ENCODE measurements at places on chromosomes 2 and 18.

GRCh38 chr2:36889795-36890194 is 76.5 kb downstream of the STRN start:
- no peak for DNase-seq

GRCh38 chr2:3325458-3326181 is 52.0 kb downstream of the EIPR1 start:
- no peak for DNase-seq

DNA sequence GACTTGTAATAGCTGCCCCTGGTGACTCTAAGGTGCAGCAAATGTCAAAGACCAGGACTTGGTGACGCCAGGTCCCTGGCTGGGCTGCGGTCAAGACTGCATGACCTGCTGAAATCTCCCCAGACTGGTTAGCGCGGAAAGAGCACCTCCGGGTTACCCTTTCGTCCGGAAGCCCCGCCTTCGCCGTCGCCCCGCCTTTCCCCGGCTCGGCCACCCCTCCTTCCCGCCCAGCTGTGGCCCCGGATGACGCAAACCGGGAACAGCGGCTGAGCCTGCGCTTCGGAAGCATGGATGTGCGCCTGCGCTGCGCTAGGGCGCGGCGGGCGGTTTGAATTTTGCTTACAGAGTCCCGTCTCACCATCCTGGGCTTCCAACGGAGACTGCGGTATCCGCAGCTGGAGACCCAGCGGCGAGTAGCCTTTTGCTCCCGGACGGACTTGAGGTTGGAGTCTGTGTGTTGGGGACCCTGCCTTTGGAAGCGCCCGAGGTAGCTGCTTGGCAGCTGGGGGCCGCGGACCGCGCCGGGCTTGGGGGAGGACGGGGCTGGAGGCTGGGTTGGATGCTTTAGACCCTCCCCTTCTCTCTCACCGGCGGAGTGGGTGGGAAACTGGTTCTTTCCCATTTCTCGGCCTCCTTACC is at the start of gene SKA1:
Gene SKA1, plus strand, starts transcription at position 294 of the 639 bp plus-strand sequence. CDS start 785 bp downstream, outside the sequence.
- DNase-seq, result peak; percentile 97

DNA sequence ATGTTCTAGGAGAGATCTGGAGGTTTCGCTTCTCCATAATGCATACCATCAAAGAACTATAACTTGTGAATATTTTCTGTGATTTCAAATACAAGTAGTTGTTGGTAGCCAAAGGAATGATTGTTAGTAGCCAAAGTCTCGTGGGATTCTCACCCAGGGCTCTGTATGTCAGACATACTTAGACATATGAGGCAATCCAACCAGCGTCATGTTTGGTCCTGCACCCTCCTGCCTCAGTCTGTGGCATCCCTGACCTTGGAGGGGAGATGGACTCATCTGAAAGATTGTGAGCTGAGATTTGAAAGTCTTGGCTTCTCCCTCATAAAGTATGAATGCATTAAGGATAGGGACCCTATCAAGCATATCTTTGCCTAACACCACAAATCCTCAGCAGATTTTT is 81.2 kb downstream of the CTIF start:
- DNase-seq, result no peak

DNA sequence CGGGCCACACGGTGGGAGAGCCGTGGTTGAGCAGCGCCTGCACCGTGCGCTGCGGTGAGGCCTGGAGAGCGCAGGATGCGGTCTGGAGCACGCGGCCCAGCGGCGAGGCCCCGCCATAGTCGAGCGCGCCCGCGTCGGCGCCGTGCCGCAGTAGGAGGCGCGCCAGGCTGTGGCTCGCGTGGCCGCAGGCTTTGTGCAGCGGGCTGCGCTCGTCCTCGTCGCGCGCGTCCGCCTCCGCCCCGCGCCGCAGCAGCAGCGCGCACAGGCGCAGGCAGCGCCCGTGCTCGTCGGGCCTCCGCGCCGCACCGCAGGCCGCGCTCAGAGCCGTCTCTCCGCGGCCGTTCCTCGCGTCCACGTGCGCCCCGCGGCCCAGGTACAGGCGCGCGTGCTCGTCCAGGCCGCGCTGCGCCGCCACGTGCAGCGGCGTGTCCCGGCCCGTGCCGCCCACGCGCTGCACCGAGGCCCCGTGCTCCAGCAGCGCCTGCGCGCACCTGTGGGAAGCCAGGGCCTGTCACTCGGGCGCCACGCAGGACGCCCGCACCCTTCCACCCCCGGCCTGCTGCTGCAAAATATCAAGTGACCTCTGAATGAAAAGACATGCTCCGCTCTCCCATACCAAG is 46.3 kb upstream of the GBX2 start:
- no peak for DNase-seq

DNA sequence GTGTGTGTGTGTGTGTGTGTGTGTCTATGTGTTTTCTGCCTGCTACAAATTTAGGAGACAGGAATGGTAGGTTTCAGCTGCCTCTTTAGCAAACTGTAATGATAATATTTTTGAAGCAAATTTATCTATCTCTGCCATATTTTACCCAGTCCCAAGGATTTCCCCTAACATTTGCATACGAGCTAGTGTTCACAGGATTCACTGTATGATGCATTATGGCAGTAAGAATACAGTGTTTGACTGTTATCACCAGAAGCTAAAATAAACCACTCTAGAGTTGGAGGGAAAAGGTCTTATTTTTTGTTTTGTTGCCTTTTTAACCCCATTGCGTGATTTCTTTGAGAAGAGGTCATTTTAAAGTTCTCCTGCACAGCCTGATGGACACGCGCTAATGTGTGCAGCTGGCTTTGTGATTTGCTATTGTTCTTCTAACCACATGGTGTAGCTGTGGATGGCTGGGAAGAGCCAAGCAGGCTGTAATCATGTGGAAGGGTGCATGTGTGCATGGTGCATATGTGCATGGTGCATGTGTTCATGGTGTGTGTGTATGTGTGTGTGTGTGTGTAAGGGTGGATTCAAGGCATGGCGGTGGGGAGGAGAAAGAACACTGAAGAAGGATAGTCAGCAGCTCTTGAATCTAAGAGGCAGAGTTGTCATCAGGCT is 62.4 kb downstream of the PLB1 start:
- no peak for DNase-seq

DNA sequence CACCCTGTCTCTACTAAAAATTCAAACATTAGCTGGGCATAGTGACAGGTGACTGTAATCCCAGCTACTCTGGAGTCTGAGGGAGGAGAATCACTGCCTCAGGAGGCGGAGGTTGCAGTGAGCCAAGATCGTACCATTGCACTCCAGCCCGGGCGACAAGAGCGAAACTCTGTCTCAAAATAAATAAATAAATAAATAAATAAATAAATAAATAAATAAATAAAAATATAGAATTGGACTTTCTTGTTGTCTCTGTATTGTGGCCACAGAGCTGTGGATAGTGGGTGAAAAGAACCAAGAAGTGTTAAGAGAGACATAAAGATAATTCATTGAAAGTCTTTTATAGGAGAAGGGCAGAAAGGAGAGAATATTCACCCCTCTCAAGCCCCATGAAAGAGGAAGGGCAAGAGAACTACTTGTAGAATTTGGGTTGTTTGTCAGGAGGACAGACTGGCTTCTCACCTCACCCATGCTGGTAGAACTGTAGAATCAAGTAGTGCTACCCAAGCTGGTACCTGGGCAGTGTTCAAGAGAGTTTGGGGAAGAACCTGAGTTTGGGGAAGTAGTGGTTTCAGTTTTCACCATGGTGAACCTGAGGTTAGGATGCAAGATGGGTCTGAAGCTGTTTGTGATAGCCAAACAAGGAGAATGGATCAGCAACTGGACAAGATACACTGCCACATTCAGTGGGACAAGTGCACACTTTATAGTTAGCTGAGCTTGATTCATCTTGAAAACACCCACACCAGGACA is 256.5 kb downstream of the CD226 start:
- no peak for DNase-seq

DNA sequence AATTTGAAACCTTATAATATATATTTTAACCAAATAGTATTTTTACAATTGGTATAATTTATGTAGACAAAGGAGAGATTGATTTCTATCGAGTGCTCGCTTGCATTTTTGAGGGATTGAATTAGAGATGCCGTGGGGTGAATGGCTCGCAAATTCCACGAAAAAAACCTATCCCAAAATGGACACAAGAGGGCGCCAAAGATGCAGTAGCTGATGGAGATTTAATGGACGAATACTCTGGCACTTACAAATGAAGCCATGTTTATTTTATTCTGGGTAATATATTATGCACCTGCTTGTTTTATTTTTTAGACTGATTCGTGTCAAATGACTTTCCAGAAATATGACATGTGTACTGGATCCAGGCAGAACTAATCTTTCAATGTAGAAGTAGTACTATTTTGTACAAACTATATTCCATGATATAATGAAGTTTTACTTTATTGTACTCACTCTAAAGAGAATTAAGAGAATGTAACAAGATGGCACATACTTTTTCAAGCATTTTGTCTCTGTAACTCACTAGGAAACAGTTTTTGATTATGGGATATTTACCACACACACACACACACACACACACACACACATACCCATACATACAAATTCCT is 505.4 kb downstream of the PLCL1 start:
- no peak for DNase-seq

DNA sequence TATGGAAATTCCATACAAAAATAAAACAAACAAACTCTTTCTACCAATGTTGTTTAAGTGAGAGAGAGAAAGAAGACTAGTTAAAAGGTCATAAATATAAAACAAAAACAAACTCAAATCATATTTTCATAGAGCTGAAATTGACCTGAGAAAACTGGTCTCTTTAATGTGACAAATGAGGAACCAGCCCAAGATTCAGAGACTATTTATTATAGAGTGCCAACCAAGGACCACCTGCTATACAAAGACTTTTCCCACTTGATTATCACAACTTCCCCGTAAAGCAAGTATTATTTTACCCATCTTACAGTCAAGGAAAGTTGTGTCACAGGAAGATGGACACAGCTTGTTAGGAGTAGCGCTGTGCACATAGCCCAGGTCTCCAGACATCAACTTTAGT is 13.3 kb downstream of the ANKRD44 start:
- no peak for DNase-seq

DNA sequence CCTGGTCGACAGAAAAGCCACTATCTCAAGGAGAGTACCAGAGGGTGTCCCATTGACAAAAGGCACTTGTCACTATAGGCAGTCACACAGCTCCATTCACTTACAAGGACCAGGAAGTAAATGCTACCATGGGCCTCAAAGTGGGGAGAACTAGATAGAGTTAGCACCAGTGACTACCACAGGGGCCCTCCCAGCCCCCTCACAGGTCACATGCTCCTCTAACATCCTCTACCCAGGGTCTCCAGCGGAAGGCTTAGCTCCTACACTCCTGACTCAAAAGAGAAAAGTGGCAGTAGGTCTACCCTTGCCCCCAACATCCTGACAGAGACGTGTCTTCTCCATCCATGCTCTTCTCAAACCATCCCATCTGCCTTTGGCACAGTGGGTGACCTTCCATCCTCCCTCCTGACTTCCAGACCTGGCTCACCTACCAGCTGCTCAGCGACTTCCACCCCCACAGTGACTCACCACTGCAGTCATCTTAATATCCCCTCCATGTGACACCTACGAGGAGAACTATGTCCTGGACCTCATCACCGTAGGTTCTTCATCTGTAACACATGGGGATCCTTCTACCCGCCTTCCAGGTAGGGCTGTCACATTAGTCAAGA is 5.6 kb upstream of the DNMT3A start:
- no peak for DNase-seq

DNA sequence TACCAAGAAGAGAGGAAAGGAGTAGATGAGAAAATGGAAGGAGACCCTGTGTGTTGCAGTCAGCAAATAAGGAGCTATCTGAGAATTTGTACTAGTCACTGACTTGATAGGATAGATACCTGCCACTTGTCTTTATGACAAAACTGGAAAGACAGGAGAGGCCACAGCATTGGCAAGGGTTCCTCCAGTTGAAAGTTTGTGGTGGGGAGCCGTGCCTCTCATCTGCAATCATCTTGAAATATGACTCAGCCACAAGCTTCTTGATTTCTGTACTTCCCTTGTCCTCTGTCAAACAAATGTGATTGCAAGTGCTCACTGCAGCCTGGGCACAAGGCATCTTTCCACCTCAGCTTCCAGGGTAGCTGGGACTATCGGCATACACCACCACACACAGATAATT is 99.1 kb downstream of the GREB1L start:
- DNase-seq, result no peak

DNA sequence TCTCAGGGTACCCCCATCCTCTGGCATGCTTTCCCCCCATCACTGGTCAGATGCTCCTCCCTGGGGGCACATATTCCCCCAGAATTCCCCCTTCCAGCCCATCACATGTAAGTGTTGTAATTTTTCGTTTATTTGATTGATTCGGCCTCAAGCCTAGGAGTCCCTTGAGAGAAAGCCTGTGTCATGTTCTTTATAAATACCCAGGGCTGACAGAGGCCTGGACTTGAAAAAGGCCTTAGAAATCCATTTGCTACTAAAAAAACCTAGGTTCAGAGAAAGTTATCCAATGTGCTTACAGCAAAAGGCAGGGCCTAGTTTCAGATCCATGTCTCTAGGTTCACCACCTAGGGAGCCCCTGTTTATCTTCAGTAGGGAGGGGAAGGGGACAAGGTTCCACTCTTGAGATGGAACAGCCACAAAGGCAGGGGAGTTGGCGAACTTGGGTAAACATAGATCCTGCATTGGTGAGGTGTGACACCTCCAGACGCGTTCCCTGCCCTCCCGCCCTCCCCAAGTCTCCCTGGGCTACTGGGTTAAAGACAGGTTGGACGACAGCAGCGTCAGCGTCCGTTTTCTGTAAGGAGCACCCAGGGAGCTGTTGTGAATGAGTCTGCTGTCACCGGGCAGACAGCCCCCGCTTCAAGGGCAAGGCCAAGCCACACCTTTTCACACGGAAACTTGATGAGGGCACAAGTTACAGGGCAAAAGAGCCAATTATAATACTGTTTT is 147.8 kb downstream of the EN1 start:
- no peak for DNase-seq
